ENCODE measurements at places on chromosomes 7 and 10.

- DNase-seq = no peak
These were observed 9.9 kb upstream of the ARHGAP22 start for GRCh38 chr10:48614481-48615390.

DNA sequence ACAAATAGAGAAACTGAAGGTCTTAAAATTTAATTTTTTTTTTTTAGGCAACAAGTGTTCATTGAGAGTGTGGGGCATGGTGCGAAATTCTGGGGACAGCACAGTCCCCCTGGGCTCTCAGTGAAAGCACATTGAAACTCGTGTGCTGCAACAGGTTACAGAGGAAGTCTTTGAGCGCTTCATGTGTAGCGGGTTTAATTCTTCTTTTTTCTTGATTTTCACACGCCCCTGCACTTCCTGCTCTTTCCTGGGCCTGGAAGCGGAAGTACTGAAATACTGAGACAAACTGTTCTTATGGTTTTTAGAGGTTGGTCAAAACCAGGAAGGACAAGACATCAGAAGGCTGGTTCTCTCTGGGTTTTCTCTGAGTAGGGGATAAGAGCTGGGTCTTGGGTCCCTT is 203.5 kb downstream of the PTEN start:
- no peak for DNase-seq

GRCh38 chr7:142323706-142324105 is 65.8 kb upstream of the PRSS58 start:
- DNase-seq = no peak

DNA sequence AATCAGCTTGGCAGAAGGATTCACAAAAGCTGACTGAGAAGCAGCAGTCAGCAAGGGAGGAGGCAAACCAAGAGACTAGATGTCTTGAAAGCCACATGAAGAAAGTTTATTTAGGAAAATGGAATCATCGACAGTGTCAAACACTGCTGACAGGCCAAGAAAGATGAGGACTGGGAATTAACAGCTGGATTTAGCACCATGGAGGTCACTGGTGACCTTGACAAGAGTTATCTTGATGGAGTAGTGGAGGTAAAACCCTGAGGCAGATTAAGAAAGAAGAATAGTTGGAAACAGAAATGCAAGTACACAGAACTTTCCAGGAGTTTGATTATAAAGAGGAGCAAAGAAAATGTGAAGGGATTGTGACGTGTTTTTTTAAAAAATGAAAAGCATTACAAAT is 51.5 kb downstream of the LMBR1 start:
- DNase-seq = no peak

- DNase-seq = no peak
These were observed 33.6 kb downstream of the GHRHR start for GRCh38 chr7:30997316-30997715.

DNA sequence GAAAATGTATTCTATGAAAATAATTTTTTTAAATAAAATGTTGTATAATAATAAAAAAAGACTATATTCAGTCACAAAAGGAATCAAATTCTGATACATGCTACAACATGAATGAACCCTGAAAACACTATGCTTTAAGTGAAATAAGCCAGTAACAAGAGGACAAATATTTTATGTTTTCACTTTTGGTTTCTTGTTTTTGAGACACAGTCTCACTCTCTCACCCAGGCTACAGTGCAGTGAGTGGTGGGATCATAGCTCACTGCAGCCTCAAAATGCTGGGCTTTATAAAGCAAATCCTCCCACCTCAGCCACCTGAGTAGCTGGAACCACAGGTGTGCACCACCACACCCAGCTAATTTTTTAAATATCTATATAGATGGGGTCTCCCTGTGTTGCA is 64.2 kb downstream of the CNOT4 start:
- no peak for DNase-seq

- no peak for DNase-seq
These were observed 101.5 kb downstream of the ORC5 start for GRCh38 chr7:104106108-104106905.

- no peak for DNase-seq
These were observed 31.3 kb downstream of the PIP4K2A start for GRCh38 chr10:22683140-22683389.
